Left ventricle myocardium inferior (tissue), 1 donor: ENCODE measurements at places on chromosomes 5 and 9. TPM values are rescaled to one million over a fixed set of nuclear protein-coding genes. Genes with fewer than 3 reads are reported as not detected.

ARL14EPL gene
- total RNA-seq: not detected

DNA sequence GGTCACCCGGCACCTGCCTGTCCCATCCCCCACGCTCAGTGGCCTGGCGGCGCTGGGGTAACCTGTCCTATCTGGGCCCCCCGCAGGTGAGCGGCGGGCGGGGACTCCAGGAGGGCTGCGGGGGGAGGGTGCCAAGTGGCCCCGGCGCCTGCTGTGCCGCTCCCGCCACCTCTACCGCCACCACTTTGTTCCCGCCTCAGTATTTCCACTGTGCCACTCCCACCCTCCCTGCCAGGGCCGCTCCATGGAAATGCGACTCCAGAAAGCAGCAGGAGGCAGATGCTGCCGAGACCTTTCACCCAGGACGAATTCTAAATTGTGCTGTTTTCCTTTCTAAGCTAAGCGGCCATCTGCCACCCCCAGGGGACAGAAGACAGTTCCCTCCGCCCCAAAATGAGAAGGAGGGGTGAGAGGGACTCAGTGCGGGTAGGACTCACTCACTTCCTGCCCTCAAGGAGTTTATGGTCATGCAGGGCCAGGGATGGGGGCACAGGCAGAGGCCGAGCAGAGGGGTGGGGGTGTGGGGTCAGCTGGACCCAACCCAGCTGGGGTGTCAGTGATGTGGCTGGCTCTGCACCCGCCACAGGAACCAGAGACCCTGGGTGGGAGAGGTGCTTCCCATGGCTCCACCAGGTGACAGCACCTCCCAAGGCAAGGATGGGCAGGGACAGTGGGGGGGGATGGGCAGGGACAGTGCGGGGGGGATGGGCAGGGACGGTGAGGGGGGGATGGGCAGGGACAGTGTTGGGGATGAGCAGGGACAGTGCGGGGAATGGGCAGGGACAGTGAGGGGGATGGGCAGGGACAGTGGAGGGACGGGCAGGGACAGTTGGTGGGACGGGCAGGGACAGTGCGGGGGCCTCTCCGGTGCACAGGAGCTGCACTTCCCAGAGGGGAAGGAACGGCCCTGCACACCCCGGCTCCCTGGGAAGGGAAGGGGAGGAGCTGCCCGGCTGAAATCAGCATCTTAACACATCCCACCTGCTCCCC, 17.8 kb downstream of the NOTCH1 start:
- no peak for DNase-seq

- DNase-seq: no peak
These were observed 90.4 kb upstream of the IL6ST start for GRCh38 chr5:56085193-56085592.

- DNase-seq: no peak
These were observed 275.9 kb upstream of the WWC1 start for GRCh38 chr5:168015506-168015905.

DNA sequence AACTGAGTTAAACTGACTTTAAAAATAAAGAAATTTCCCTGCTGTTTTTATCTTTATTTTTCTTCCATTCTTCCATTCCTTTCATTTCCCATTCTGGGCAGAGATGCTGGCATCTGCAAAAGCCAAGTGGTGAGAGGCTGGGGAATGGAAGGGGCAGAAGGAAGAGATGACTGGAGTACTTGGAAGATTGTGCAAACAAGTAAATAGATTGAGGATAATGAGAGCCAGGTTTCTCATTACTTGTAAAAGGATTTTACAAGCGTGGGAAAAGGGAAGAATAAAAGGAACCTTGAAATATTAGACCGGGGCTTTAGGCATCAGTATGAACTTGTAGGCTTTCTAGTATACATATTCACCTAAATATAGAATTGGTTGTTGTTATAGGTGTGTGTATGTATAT, 341.2 kb downstream of the CAAP1 start:
- no peak for DNase-seq

DNA sequence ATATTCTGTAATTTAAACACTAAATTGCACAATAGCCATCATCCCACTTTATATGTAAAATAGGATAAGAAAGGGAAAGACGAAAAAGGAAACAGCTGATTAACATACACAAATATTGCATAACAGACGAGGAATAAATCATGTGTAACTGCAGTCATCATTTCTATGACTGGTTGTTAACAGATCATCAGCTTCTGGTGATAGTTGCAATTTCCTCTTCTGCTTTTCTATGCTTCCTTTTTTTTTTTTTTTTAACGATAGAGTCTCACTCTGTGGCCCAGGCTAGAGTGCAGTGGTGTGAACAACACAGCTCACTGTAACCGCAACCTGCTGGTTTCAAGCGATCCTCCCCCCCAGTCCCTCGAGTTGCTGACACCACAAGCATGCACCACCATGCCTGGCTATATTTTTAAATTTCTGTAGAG, 22.5 kb upstream of the JAKMIP2 start:
- DNase-seq: no peak

DNA sequence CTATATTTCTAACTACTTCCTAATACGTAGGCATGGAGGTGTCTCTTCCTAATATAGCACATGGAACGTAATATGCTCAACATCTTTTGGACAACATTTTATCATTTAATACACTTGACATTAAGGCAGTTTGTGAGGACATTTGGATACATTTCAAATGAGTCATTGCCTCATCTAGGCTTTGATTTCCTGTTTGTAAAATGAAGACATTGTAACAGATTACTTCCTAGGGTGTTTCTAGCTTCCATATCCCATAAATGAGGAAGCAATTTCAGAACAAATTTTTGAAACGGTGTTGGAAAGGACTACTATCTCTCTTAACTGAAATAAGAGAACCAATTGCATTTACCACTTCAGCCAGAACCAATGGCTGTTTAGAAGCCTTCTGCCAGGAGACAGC, 38.7 kb downstream of the SLC28A3 start:
- DNase-seq: no peak

DNA sequence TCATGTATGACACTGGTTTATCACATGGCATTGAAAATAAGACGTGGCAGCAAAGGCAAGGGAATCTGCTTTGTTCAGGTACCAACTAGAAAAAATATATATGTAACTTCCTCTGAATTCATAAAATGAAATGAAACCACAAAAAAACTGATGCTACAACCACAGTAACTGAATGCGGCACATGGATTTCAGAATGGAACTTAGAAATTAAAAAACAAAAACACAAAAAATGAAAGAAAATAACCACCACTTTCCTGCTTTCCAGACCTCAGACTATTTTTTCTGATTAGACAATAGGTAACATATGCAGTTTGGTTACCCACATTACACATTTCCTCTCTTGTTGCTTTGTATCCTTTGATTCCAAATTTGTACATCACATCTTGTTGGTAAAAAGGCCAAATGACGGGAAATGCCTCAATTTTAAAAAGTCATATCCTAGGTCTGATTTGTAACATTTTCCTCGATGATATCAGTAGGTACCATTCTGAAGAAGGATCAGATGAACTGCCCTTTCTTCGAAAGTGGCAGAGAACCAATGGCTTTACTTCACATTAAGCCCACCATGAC, 18.1 kb upstream of the PDCL start:
- no peak for DNase-seq
